Activated T-cell treated with anti-CD3 and anti-CD28 coated beads, Interleukin-2, amount 50 U/mL, for 48 hours (primary cell): ENCODE measurements at places on chromosomes 5 and 9.
A peak's percentile ranks its signal among the peaks of the same experiment; 100 is the strongest.

DNA sequence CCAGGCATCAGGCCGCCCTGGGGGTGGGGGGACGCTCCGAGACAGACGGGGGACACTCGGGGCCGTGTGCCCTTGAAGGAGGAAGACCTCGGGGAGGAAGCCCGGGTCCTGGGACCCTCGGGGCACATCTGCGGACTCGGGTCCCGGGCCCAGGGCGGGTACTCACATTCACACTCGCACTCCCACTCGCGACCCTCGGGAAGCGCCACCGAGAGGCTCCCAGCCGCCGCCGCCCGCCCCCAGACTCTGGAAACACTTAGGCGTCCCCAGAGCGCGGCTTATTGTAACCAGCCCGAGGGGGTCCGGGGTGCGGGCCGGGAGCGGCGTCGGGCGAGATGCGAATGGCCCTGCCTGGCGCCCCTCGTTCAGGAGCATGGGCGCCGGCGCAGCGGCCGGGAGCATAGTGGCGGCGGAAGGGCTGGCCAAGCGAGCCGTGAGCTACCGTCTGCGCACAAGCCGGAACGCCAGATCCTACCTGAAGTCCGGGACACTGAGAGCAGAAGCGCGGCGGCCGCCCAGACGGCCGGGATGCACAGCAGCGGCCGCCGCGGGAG, 559 bp downstream of the ROR2 start:
- no peak for DNase-seq

DNA sequence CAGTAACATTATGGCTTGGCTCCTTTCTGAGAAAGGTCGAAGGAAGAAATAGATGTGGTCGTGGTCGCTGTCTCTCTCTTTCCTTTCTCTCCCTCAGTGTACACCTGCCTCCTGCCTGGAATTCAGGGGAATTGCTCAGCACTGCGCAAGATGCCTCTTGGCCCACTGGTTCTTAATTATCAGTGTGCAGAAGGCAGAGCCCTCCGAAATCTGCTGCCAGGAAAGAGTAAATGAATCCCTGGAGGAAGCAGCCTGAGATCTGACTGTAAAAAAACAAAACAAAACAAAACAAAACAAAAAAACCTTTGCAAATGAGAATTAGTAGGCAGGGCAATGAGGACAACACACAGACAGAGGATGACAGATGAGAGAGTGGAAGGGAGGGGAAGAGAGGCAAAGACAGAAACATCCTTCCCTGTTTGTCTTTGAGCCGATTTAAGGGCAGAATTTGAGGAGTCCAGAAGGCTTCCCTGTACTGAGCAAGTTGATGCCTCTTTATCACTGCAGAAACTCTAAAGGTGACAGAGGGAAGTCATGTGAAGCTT, 113.8 kb upstream of the PUM3 start:
- no peak for DNase-seq

- DNase-seq: no peak
Measured at GRCh38 chr9:18864516-18864915, 168.5 kb downstream of the SAXO1 start.

DNA sequence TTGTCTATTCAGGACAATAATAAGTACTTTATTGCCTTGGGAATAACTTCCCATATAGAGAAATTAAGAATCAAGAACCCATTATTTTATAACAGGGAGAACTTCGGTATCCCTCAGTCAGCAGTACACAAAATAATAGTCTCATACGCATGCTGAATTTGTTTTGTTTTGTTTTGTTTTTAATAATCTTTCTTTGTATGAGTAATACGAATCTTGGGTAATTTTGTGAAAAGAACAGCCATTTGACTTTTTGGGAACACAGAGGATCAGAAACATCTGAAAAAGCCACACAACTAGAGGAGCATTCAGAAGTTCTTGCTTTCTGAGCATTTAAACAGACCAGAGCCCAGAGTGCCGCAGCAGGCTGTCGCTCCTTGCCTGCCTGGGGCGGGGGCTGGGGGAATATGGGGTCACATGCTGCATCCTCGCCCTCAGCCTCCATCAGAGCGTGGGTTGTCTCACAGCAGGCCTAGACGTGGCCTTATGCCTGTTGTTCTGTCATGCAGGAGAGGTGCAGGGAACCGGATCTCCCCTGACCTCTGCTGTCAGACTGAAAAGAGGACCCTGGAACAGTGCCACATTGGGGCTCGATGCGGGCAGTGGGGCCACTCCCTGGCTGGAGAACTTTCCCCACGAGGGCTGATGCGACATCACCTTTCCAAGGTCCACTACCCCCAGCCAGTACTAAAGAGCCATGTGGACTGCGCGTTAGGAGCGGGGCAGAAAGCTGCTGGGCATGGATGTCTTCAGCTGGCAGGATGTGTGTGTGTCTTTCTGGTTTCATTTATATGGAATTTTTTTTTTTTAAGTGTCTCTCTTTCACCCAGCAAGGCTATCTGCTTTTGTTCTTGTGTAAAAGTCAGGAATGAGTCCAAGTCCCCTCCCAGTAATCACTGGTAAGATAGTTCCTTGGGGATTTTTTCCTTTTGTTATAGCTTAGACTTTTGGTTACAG, 133.4 kb upstream of the OTULINL start:
- no peak for DNase-seq

GRCh38 chr9:87309236-87309635, 188.4 kb upstream of the DAPK1 start:
- no peak for DNase-seq

DNA sequence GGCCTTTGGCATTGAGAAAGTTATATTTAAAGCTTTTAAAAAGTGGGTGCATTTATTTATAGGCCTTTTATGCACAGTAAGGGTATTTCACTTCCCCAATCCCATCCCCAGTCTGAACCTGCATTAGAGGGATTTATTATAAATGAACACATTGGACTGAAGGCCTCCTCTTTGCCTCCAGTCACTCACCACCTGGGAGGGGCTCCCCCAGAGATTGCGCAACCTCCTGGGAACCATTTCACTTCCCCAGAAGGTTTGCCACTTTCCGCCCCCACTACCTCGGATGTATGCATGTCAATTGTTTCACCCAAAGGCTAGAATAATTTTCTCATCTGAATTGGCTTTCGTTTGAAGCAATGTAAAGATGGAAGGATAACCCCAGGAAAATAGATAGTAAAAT, 29.8 kb upstream of the VCAN start:
- no peak for DNase-seq

DNA sequence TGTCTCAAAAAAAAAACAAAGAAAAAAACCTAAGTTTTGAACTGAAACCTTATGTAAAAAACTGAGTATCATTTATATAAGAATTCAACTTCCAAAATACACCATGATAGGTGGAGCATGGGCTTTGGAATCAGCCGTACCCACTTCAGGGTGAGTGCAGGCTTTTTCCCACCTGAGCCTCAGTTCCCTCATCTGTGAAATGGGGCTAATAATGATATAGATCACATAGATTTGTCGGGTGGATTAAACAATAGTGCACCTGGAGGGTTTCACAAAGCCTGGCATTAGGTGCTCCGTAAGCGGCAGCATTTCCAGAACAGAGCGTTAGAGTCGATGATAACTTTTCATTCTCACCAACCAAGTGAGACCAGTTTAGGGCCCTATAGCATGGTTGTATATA, 91.9 kb downstream of the CYFIP2 start:
- no peak for DNase-seq

GRCh38 chr5:132526974-132527564, 16.3 kb downstream of the IL5 start:
- no peak for DNase-seq

GRCh38 chr9:136723362-136723976, 11.1 kb downstream of the DIPK1B start:
- no peak for DNase-seq

DNA sequence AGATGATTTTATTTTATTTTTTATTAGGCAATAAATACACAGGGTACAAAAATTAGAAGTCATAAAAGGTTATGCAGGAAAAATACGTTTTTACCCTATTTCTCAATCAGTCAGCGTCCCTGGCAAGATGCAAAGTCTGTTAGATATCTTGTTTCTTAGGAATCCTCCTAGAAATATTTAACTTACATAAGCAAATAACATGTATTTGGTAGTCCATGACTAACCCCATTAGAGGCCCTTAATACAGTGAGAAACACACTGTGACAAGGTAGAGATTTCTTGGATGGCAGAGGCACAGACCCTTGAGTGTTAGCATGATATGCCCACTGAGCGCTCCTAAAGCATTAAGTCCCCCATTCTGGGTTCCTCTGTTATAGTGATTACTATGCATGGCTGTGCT, 121.2 kb upstream of the ADAMTSL1 start:
- DNase-seq: no peak

DNA sequence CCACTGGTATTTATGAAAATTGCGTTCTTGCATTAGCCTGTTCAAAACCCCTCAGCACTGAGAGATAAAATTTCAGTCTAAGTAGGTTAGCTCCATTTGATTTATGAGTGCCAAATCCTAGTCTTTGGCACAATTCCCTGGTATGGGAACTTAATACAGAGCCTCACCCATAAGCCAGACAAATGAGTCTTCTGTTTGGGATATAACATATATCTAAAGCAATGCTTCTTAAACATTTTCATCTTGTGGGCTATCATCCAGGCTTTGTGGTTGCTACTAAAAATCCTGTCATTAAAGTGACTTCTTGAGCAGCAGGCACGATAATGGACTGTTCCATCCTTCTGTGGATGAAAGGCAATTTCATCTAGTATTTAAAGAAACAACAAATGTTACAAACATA, 419.5 kb upstream of the ACTBL2 start:
- DNase-seq: no peak

- DNase-seq: no peak
Measured at GRCh38 chr5:105501315-105501714, 1938.7 kb upstream of the NUDT12 start.

GRCh38 chr5:132500931-132501628, 10.5 kb upstream of the IRF1 start:
- DNase-seq: peak; percentile 80

DNA sequence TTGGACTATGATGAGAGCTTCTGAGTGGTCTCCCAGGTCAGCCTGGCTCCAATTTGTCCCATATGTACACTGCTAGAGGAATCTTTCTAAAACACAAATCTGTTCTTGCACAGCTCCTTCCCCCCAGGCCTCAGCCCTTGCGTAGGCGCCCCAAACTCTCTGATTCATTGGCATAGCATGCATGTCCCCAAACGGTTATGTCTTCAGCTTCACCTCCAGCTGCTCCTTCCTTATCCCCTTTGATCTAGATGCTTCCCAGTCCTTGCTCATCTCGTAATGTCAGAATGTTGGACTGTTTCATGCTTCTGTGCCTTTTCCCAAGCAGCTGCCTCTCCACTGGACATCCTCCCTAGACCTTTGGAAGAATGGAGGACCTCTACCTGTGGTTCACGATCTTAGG, 60.1 kb upstream of the BASP1 start:
- no peak for DNase-seq

DNA sequence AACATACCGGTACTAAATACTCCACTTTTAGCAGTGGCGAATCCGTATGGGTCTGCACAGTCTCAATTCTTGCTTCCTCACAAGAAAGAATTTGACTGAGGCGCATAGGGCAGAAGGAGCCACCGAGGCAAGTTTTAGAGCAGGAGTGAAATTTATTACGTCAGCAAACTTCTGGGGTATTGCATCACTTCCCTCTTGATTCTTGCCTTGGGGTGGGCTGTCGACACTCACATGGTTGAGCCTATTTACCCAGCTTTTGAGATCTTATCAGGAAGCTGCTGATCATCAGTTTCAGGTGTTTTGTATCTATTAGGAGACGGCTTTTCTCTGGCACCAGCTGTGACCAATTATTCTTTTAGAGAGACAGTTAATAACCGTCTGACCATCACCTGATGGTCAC, 111.5 kb upstream of the CCNH start:
- no peak for DNase-seq

- DNase-seq: no peak
Measured at GRCh38 chr9:8262625-8263622, 463.3 kb upstream of the DMAC1 start.

GRCh38 chr5:113124265-113124664, 147.7 kb downstream of the DCP2 start:
- no peak for DNase-seq

GRCh38 chr9:71733176-71733575, 35.1 kb downstream of the CEMIP2 start:
- no peak for DNase-seq

DNA sequence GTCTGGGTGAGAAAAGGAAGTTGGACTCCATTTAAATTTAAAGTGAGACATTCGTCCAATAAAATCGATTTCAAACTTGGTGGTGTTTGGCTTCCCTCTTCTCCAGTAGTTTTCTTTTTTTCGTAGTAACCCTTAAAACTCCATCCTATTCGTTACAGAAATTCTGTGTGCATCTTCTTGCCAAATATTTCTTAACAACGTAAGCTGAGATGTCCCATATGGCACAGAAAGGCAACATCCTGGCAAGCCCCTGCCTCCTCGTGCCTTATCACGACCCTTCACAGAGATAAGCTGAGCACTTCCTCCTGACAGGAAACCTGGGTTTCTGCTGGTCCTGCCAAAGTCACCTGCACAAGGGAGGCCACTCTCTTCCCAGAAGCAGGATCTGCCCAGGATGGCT, 11.8 kb upstream of the ADAMTS2 start:
- DNase-seq: no peak

DNA sequence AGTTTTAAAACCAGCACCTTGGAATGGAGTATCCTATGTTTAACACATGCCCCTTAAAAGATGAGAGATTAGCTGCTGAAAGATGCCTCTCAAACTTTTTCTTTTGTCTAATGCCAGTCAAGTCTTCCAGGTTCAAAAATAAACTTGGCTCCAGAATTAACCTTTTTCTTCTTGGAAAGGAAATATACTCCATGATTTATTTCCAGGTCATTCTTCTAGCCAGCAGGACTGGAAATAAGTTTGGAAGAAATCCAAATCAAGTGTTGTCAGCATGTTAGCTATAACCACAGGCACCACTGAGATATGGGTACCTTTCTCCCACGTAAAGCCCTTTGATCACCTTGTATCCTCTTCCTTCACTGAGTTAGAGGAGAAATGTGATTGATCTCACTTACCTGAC, 56.1 kb downstream of the NLN start:
- no peak for DNase-seq

DNA sequence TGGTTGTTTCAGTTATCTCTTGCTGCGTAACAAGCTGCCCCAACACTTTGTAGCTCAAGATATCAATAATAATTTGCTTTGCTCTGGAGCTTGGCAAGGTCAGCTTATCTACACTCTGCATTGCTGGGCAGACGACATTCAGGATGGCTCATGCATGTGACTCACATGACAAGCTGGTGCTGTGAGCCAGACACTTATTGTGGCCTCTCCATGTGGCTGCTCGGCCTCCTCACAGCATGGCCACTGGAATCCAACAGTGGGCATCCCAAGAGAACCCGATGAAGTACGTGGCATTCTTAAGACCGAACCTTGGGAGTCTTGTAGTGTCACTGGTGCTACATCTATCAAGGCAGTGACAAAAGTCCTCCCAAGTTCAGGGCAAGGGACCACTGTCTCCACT, 94.2 kb upstream of the MVB12B start:
- no peak for DNase-seq

GRCh38 chr5:156482818-156483217, 155.9 kb downstream of the SGCD start:
- no peak for DNase-seq

DNA sequence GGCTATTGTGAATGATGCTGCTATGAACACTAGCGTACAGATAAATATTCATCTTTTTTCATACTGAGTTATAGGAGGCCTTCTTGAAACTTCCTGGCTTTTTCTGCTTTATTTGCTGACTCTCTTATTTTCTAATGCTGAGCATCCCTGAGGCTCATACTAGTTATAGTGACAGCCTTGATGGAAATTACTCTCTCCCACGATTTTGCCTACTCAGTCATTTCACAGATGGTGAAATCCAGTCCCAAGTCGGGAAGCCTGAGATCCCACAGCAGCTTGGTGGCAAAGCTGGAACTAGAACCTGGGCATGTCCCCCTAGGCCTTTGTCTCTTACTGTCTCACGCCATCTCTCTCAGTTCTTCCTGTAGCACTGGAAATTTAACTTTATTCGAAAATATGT, 22.4 kb downstream of the NANS start:
- DNase-seq: no peak
